ENCODE measurements at places on chromosomes 1 and 21. TPM values are rescaled to one million over a fixed set of nuclear protein-coding genes. Genes with fewer than 3 reads are reported as not detected.

Gene LAMB3
- total RNA-seq = 5.0 TPM

GRCh38 chr1:119330466-119331189, 38.0 kb upstream of the HAO2 start:
- DNase-seq = no peak

Gene CENPF
- total RNA-seq = 1.4 TPM

- no peak for DNase-seq
These were observed 803.7 kb downstream of the KCNT2 start for GRCh38 chr1:195804547-195804946.

- DNase-seq = no peak
These were observed 13.5 kb downstream of the SLC2A1 start for GRCh38 chr1:42945164-42945563.

DNA sequence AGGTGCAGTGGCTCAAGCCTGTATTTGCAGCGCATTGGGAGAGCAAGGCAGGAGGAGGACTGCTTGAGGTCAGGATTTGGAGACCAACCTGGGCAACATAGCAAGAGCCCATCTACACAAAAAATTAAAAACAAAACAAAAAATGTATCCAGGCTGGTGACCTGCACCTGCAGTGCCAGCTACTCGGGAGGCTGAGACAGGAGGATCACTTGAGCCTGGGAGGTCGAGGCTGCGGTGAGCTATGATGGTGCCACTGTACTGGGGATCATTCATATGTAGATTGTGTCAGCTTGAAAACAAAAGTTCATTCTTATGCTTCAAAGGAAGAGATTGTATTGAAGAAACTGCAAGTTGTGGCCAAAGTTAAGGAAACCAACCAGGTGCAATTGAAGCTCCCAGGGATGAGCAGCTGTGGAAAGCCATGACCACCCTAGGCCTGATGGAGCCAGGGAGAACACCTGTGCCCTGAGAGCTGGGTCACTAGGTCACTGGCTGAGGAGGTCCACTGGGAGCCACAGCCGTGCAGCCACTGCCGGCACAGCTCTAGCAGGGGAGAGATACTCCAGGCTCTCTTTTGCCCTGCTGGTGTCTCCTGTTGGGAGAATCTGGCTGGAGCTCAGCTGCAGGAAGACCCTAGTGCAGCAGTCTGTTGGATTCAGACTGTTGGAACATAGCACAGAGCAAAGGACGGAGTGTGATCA, 13.3 kb upstream of the BRWD1 start:
- no peak for DNase-seq

DNA sequence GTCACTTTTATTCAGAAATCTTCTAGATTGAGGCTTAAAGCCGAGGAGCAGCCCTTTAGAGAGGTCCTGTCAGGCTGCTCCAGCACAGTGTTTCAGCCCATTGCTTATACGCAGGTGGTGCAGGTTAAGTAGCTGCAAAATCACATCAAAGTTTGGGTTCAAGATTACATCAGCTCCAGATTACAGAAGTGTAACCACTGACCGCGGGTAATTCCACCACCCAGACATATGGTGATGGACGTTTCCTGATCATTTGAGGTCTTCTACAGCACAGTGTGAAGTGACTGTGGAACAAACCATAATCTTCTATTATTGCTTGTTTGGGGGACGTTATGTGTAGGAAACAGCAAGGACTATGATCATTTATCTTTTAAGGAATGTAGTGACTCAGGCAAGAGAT, 11.8 kb downstream of the C1orf115 start:
- no peak for DNase-seq

- no peak for DNase-seq
These were observed 62.8 kb upstream of the PAXBP1 start for GRCh38 chr21:32834211-32834915.

GRCh38 chr1:26786437-26787380, 1.0 kb upstream of the PIGV start:
- peak; percentile 81 for DNase-seq

- no peak for DNase-seq
These were observed 94.4 kb upstream of the KRTAP19-8 start for GRCh38 chr21:31132574-31133242.

Gene GJC2
- 1.6 TPM for total RNA-seq

Gene NBPF4
- not detected for total RNA-seq

Gene SLC19A2
- 15.6 TPM for total RNA-seq

GRCh38 chr1:227318853-227319607, 738 bp upstream of the CDC42BPA start:
- DNase-seq = no peak

- no peak for DNase-seq
These were observed 81.7 kb downstream of the PGM1 start for GRCh38 chr1:63674865-63675419.

Gene ADGRB2
- total RNA-seq = 14.7 TPM

- no peak for DNase-seq
These were observed 14.0 kb upstream of the RC3H1 start for GRCh38 chr1:174036204-174036603.

GRCh38 chr1:75677443-75677842, 47.1 kb upstream of the ACADM start:
- no peak for DNase-seq

- DNase-seq = no peak
These were observed 39.7 kb upstream of the PDE9A start for GRCh38 chr21:42613756-42614155.

DNA sequence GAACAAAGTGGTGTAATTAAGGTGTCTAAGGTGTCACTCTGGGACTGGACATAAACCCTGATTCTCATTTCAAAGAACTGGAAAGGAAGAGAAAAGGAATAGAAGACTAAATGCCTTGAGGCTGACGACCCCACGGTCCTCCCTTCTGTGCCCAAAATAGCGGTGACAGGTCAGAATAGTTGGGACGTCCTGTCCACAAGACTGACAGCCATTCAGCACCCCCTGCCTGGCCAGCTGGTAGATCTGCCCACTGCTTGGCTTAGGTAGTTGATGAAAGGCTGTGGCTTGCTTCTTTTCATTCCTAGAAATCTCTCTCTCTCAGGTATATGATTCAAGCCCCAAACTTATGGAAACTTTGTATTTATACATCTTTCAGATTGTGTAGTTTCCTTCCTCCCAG, 26.4 kb upstream of the CREG1 start:
- no peak for DNase-seq

GRCh38 chr1:245542365-245542764, 387.6 kb downstream of the KIF26B start:
- DNase-seq = no peak

DNA sequence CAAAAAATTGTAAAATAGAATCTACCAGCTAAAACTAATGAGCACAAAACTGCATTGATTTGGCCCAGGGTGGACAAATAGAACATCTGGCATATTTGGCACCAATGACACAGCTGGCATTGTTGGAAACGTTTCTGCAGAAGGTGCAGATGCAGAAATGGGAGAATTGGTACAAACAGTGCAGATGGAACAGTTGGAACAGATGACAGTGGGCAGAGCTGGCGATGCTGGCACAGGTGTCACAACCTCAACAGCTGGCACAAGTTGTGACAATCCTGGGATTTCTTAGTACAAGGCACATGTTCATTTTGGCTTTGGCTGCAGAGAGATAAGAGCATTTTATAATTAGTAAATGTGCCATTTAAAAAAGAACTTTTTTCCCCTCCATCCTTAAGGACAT, 91.1 kb upstream of the ZBTB18 start:
- DNase-seq = no peak

GRCh38 chr1:209504571-209504970, 78.9 kb upstream of the CAMK1G start:
- DNase-seq = no peak

Gene KLHDC7A
- not detected for total RNA-seq

DNA sequence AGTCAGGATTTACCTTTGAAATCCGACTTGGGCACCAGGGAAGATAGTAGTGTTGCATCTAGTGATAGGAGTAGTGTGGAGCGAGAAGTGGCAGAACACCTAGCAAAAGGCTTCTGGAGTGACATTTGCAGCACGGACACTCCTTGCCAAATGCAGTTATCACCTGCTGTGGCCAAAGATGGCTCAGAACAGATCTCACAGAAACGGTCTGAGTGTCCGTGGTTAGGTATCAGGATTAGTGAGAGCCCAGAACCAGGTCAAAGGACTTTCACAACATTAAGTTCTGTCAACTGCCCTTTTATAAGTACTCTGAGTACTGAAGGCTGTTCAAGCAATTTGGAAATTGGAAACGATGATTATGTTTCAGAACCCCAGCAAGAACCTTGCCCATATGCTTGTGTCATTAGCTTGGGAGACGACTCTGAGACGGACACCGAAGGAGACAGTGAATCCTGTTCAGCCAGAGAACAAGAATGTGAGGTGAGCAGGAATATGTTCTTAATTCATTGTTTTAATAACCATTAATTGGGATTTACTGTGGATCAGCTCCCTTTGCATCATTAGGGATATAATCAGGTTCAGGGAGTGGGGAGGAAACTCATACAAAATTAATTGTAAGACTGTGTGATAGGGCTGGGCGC, 28.3 kb downstream of the BACH1 start:
- DNase-seq = no peak

GRCh38 chr1:202351725-202352124, 3.2 kb downstream of the PPP1R12B start:
- DNase-seq = no peak

- DNase-seq = no peak
These were observed 13.9 kb downstream of the COX20 start for GRCh38 chr1:244849189-244849866.

- no peak for DNase-seq
These were observed 118.1 kb downstream of the RUNX1 start for GRCh38 chr21:34930971-34931370.

GRCh38 chr1:230212405-230212936, 145.4 kb downstream of the GALNT2 start:
- DNase-seq = no peak

DNA sequence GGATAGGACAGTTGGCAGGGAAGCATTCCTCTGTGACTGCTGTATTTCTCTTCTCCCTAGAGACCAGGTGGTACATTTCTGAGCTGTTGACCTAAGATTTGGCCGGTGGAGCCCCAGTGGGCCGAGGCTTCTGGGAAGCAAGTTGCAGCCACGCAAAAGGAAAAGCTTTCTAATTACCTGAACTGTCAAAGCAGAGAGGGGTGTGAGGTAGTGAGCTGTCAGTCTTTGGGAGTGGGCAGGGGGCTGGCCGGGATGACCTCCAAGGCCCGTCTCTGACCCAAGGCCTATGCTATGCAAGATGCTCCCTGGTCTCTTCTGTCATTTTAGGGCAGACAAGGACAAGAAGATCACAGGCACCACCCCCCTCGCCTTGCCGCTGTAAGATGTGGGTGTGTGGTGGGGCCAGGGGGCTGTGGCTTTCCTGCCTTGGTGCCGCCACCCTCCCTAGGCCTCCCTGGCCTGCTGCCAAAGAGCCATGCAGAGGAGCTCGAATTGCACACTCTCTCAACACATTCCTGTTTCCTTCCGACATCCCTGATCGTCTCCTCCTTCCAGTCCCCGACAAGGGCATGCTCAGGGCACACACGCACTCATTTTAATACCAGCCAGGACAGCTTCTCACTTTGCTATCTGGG, 7.7 kb downstream of the PADI1 start:
- peak; percentile 60 for DNase-seq

- no peak for DNase-seq
These were observed 38.8 kb upstream of the ANGPTL7 start for GRCh38 chr1:11150326-11150725.

Gene IL19
- total RNA-seq = not detected

Gene TLR5
- 3.0 TPM for total RNA-seq

DNA sequence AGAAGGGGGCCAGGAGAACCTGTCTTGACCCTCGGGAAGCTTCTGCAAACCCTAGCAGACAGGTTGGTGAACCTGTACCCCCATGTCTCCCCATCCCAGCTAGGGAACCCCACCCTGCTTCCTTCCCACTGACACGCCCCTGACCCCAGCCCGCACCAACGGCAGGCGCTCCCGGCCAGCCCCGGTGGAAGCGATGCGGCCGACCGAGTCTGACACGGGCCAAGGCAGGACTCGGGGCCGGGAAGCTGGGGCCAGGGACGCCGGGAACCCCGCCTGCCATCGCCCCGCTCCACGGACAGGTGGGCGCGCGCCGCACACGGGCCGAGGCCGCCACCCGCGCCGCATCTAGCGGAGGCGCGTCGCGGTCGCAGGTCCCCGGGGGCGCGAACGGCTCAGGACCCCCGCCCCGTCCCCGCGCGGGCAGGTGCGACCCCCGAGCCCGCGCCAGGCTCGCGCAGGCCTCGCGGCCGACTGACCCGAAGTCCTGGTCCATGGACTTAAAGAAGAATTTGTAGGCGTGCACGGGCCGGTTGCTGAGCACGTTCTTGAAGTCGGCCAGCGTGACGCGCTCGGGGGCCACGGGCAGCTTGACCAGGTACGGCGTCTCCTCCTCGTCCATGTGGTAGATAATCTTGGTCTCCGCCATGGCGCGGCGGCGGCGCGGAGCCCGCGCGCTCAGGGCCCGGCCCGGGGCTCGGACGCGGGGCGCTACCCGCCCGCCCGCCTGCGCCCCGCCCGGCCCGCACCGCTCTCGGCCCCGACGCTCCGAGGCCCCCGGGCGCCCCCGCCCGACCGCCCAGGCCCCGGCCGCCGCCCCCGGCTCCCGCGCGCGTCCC, 580 bp downstream of the DVL1 start:
- no peak for DNase-seq

- no peak for DNase-seq
These were observed 43.1 kb downstream of the SCP2 start for GRCh38 chr1:52970149-52970548.

Gene SYT14
- not detected for total RNA-seq

- no peak for DNase-seq
These were observed 88.5 kb downstream of the BEND5 start for GRCh38 chr1:48688102-48688760.

Gene LCE2D
- not detected for total RNA-seq

GRCh38 chr1:221778125-221778524, 36.2 kb upstream of the DUSP10 start:
- no peak for DNase-seq

DNA sequence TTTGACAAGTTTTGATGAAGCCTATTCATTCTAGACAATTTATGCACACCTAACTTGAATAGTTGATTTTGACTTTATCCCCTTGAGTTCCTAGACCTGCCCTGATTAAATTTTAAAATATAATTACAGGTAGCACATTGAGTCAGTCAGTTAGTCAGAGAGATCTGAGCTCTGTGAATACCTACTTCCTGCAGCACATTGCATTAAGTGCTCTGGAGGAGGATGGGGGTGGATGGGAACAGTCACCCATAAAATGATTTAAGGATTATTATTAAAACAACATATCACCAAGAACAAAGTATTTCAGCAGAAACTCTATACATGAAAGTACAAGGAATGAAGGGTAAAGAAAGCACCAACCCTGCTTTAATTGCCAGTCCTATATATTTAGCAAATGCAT, 11.8 kb upstream of the RPF1 start:
- no peak for DNase-seq

GRCh38 chr1:50163680-50164079, 55.0 kb downstream of the ELAVL4 start:
- no peak for DNase-seq

GRCh38 chr1:54176621-54177327, 23.1 kb downstream of the CYB5RL start:
- no peak for DNase-seq

- no peak for DNase-seq
These were observed 27.1 kb downstream of the KAZN start for GRCh38 chr1:14625572-14625971.

DNA sequence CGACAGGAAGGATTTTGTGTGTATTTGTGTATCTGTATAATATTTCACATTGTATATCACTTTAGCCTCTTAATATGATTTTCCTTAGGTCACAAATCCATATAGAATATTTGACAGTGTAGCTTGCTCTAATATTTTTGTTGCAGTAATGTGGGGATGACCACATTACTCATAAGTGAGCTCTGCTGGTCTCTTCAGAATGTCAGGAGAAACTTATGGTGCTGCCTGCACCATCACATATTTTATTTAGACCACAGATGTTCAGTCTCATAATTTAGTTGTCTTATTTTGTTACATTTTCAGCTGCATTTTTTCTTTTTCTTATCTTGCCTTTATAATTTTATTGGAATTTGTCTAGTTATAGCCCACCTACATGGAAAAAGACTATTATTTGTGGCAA, 205.3 kb downstream of the PBX1 start:
- DNase-seq = no peak

All from Right ventricle myocardium superior (tissue), 1 donor.